KBM-7 (cell line): ENCODE measurements at places on chromosomes 6 and 20.
A peak's percentile ranks its signal among the peaks of the same experiment; 100 is the strongest.

- no peak for DNase-seq
Observed at GRCh38 chr20:63060057-63060991, 53.6 kb upstream of the BHLHE23 start.

- DNase-seq: no peak
Observed at GRCh38 chr20:51360451-51361201, 181.9 kb downstream of the NFATC2 start.

- no peak for DNase-seq
Observed at GRCh38 chr6:97820400-97820799, 537.4 kb upstream of the MMS22L start.

DNA sequence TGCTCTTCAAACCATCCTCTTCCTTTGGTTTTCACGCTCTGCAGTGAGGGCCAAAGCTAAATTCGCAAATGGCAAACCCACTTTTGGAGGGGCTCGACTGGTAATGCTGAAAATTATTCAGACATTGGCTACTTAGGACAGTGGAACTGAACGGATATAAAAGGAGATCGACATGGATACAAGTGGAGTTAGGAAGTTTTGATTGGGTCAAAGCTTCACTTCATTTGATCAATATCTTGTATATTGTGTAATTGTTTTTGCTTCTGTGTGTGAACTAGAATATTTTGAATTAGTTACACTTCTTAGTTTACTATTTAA lies 1.2 kb downstream of the FAM8A1 start:
- DNase-seq: no peak

- DNase-seq: no peak
Observed at GRCh38 chr20:61525781-61526431, 273.8 kb downstream of the CDH4 start.

DNA sequence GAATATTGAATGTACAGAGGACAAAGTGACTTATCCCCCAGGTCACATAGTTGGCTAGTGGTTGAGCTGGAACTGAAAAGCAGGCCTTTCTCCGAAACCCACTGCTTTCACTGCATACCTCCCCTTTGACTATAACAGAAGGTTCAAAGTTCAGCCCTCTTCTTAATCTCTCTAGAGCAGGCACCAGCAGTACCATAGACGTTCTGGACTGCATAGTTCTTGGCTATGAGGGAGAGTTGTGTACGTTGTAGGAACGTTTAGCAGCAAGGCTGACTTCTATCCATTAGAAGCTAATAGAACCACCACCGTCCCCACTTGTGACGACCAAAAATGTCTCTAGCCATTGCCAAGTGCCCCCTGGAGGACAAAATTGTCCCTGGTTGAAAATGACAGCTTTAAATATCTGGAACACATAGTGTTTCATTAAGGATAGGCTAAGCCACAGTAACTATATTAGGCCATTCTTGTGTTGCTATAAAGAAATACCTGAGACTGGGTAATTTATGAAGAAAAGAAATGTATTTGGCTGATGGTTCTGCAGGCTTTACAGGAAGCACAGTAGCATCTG lies 123.8 kb upstream of the MTHFD1L start:
- peak; percentile 25 for DNase-seq
